Stimulated activated CD4-positive, alpha-beta T cell treated with anti-CD3 and anti-CD28 coated beads, TNF-alpha, amount 100 ng/mL, for 24 hours (primary cell): ENCODE measurements at places on chromosomes 3 and 15.

GRCh38 chr3:64796607-64797399 is 109.0 kb upstream of the ADAMTS9 start:
- no peak for DNase-seq

DNA sequence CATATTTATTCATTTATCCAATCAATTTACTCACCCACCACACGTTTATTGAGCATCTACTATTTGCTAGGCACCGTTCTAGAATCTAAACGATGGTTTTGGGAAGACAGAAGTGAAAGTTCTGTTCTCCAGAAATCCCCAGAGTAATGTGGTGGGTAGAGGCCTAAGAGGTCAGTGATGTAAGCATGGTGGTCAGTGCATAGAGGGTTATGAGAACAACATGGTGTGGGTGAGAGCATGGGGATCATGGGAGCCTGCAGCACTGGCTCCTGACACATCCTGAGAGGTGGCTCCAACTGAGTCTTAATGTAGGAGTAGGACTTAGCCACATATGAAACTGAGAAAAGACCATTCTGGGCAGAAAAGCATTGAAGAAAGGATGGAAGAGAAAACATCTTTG is 85.3 kb upstream of the TNFAIP8L3 start:
- DNase-seq = no peak

DNA sequence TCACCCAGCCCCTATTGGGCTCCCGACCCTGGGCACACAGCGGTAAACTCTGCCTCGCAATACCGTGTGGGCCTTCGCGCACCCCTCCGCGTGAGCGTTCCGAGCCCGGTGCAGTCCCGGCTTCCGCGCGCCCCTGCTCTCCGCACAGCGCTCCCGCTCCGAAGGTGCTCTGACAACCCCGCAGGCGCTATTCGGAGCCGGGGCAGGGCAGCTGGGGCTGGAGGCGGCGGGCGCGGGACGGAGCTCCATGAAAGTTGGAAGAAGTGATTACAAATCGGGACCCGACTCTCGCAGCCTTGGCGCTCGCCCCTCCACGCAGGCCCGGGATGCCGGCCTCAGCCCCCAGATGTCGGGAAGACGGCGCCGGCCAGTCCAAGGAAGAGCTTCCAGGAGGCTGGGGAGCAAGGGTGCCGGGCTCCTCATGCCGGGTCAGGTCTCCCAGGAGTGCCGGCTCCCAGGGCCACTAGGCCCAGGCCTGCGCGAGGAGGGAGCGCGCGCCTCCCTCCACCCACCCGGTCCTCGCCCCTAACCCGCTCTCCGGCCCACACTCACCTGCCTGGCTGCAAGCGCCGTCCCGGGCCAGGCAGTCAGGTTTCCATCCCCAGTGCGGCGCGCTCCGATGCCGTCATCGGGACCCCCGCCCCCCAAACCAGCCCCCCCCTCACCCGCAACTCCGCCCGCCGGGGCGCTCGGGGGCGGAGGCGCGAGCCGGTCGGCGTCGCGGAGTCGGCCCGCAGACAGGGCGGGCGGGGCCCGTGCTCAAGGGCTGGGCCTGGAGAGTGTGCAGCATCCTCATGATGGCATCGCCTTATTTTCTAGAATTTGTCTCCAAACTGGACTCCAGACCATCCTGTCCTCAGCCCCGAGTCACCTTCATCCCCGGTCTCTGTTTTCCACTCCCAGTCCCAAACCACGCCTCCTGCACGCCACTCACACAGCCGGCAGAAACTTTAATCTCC is at the start of gene KIF7:
Gene KIF7 (minus strand): TSS at position 621 of the 959 bp plus-strand sequence. CDS start 2,537 bp downstream, outside the sequence.
- no peak for DNase-seq

- DNase-seq = no peak
Observed at GRCh38 chr15:31300208-31300661, 26.4 kb upstream of the KLF13 start.

- DNase-seq = peak; percentile 57
Observed at GRCh38 chr15:52021128-52021671, 2.2 kb downstream of the MAPK6 start.

GRCh38 chr3:159322322-159322939 is 520.6 kb downstream of the MFSD1 start:
- no peak for DNase-seq

GRCh38 chr3:32391643-32392535 is at the start of gene CMTM7:
Gene CMTM7, plus strand, starts transcription at chr3:32391853. Its CDS starts 54 bp downstream, at chr3:32391907.
- no peak for DNase-seq

- no peak for DNase-seq
Observed at GRCh38 chr3:103189941-103190340, 755.1 kb downstream of the ZPLD1 start.

- DNase-seq = no peak
Observed at GRCh38 chr3:140823106-140823505, 118.5 kb upstream of the SLC25A36 start.

DNA sequence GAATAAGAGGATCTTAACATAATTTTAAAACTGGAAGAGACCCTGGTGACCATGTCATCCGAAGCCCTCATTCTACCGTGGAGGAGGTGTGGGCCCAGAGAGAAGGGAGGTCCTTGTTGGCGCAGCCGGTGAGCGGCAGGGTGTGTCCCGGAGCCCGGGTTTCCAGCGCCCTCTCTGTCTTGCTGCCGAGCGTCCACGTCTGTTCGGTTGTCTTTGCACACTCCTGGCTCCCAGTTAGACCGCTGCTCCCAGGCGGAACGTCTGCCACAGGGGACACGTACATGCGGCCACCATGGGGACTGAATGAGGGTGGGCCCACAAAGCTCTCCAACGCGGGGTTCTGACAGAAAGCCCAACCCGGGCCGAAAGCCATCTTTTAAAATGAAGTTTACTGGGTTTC is 6.6 kb upstream of the MUC4 start:
- no peak for DNase-seq
